MV-4-11 (cell line): ENCODE measurements at places on chromosomes 4 and X.

DNA sequence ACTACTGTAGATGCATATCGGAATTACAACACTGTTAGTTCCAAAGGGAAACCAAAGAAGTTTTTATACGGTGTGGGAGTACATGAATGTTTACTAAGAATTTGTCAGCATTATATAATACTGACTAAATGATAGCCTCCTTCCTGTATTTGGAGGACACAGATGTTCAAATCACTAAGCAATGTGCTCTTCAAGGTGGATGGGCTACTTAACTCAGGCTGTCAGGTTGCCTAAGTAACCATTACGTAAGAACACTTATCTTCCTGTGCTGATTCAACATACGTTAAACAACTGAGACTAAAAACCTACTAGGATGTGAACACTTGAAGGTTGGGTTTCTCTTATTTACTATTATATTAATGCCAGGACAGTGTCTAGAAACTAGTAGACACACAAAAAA lies 81.9 kb upstream of the HPGD start:
- DNase-seq, result peak; percentile 11

DNA sequence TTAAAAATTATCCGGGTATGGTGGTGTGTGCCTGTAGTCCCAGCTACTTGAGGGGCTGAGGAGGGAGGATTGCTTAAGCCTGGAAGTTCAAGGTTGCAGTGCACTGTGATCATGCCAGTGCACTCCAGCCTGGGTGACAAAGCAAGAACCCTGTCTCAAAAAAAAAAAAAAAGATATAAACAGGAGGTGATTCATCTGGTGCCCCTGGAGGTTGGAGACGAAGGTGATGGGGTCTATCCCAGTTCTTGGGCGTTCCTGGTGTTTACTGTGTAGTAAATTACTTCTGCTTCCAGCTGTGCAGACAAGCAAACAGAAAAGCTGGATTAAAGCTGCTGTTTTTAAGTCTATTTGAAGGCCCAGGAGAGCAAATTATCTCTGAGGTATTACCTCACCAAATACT lies 19.9 kb downstream of the GPKOW start:
- no peak for DNase-seq

- no peak for DNase-seq
Measured at GRCh38 chr4:72900952-72901351, 168.6 kb downstream of the COX18 start.

GRCh38 chrX:155068165-155068564 lies 2.8 kb downstream of the CMC4 start:
- DNase-seq, result no peak

GRCh38 chr4:70714079-70714887 lies 7.5 kb upstream of the RUFY3 start:
- no peak for DNase-seq

GRCh38 chr4:118760493-118760892 lies 75.3 kb downstream of the METTL14 start:
- no peak for DNase-seq

DNA sequence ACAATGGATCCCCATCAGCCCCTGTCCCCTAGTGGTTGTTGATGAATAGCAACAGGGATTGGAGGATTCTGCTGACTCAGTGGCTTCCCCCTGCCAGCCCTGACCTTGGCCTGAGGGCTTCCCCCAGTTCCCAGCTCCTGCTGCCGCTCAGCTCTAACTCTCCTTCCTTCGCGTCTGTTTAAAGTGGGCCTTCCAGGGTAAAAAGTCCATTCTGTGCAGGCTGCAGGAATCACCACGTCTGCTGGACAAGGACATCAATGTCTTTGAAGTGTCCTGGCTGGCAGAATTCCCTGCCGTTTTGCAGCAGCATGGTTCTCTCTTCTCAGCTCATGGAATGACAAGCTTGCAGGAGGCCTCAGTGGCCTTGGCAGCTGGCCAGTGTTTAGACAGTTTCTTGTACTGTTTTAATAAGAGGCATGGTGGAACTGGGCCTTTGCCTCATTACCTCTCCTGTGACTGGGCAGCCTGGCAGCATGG lies 152.5 kb upstream of the STX18 start:
- no peak for DNase-seq

DNA sequence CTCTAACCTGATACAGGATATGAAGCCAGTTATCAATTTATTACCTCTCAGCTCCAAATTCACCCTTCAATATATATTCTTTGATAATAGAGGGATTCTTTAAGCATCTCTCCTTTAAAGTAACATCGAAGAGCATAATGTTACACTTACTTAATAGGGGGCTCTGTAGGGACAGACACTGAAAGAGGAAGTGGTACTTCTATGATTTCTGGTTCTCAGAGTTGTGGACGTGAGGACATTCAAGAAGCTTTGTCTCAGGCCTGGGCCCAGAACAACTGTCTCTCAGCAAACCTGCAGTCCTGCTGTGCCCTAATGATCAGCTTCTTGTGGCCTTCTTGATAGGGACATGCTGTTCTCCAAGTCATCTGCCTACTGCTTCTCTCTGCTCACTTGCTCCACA lies 4.2 kb upstream of the ZXDB start:
- DNase-seq, result peak; percentile 66

GRCh38 chrX:53303195-53303594 lies 21.8 kb upstream of the IQSEC2 start:
- DNase-seq, result no peak

- no peak for DNase-seq
Measured at GRCh38 chr4:182624281-182624680, 292.9 kb downstream of the DCTD start.

DNA sequence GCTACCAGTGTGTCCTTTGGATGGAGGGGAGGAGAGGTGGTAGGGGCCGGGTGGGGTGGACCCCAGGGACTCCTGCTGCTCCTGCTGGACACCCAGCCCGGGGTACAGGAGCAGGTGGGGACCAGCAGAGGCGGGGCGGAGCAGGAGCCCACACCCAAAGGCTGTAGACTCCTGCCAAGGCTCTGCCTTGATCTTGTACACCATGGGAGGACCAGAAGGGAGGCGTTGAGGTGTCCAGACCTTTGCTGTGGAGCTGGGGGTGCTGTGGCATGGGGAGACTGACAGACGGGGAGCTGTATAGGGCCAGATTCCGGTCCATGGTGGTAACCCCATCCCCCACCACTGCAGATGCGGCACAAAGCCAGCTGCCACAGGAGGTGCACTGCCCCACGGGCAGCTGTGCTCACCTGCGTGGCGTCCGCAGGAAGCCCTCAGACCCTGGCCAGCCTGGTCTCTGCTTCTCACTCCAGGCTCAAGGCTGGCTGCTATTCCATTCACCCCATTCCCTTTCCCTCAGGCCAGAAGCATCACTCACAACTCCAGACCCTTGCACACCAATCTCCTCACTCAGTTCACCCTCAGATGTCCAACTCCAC lies 5.0 kb upstream of the SLC26A1 start:
- no peak for DNase-seq

DNA sequence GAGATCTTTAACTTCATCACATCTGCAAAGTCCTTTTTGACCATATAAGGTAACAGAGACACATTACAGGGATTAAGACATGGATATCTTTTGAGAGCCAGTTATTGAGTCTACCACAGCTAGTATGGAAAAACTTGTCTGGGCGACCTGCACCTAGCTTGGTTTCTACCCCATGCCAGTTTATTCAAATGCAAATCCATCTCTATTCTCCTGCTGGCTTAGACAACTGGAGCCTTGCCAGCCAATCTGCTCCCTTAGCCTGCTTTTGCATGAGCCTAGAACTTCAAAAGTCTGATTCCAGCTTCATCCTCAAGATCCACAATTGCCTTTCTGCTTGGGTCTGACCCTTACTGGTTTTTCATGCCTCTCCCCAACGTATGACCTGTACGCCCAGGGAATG lies 212.0 kb upstream of the AFF2 start:
- DNase-seq, result no peak

- DNase-seq, result no peak
Measured at GRCh38 chr4:53461244-53461643, 83.8 kb downstream of the FIP1L1 start.

DNA sequence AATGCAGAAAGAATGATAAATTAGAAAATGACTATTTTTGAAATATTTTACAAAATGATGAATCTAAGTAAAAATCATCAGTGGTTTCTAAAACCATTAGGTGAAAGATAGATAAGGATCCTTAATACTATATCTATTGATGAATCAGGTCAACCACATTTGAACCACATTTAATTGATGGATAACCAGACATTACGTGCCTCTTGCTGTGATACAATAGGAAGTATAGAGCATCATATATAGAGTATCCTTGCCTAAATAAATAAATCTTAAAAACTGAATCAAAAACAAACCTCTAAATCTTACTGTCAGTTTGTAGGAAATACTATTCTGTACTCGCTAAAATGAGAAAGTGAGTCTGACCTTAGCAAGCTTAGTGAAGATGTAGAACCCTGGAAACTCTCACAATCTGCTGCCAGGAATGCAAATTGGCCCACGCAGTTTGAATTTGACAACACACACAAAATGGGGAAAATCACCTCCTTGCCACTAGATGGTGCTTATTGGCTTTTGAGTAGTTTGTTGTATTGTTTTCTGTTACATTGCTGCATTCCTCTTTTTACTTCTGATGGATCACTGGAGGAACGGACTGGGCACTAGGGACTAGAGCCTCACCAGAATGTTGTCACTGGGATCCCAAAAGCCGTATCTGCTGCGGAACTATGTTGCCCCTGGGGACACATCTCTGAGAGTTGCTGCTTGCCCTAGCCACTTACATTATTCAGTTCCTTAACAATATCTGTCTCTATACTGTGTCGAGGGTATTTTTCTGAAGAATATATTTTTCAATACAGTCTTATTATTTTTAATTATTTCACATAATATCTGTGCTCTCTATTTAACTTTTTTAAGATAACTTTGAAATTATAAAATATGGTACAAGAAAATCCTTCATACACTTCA lies 25.4 kb upstream of the SLAIN2 start:
- DNase-seq, result peak; percentile 54

GRCh38 chr4:4995908-4996265 lies 23.4 kb downstream of the CYTL1 start:
- DNase-seq, result no peak

GRCh38 chr4:20044502-20044911 lies 207.2 kb upstream of the SLIT2 start:
- DNase-seq, result no peak

GRCh38 chr4:42410446-42410845 lies 13.2 kb downstream of the SHISA3 start:
- no peak for DNase-seq

GRCh38 chr4:72997409-72997808 lies 72.1 kb downstream of the COX18 start:
- DNase-seq, result no peak

- no peak for DNase-seq
Measured at GRCh38 chrX:110219920-110220319, 98.0 kb downstream of the AMMECR1 start.

GRCh38 chr4:48633657-48634056 lies 143.6 kb downstream of the ZAR1 start:
- DNase-seq, result no peak

GRCh38 chr4:76212851-76213414 lies 691 bp downstream of the SCARB2 start:
- no peak for DNase-seq

- DNase-seq, result no peak
Measured at GRCh38 chr4:147247579-147247978, 233.3 kb upstream of the EDNRA start.

DNA sequence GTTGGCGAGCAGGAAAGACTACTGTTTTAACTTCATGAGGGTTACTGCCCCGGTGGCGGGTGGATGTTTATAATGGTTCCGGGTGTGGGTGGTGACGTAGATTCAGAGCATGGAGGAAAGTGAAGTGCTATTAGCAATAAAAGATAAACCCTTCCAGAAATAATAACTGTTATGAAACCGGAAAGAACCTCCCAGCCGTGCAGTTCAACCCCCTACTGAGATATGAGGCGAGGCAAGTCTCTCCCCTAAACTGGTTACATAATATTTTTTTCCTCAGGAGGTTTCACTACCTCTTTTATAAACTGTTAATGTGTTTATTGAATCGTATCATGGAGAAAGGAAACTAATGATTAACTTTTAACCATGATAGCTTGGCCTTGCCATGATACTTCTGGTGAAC lies 33.9 kb upstream of the STIM2 start:
- peak; percentile 97 for DNase-seq

DNA sequence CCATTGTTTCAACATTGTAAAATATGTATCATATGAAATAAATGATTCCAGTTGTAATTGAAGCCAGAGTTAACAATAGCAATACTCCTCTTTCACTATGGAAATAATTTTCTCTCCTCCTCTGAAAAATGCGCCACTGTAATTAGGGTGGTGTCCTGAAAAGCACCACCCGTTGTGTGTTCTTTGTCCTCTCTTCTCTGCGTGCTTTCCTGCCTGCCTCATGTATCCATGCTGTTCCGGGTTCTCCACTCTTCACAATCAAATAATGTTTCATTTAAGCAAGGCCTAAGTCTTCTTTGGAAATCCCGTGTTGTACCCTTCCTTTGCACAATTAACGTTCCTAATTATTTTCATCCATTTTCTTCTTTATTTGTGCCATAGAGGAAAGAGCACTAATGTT lies 293.3 kb downstream of the ADGRL3 start:
- DNase-seq, result no peak

DNA sequence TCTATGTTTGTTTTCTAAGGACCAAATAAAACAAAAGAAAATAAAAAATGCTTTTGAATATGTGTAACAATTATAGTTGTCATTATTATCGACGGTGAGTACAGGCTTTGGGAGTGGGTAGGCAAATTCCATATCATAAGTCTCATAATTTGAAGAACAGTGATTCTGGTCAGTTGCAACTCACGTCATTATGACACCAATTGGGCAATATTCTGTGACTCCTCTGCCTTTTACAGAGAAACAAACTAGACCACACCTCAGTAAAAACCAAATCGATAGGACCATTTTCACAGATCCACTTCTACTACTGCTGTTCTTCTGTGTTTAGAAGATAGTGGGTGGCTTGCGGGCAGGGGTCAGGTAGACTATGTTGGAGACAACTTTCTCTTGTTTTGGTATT lies 250.1 kb downstream of the C4orf33 start:
- no peak for DNase-seq

GRCh38 chr4:26503844-26504243 lies 13.6 kb upstream of the CCKAR start:
- no peak for DNase-seq

- DNase-seq, result no peak
Measured at GRCh38 chr4:120960656-120961267, 38.2 kb upstream of the PRDM5 start.

GRCh38 chr4:148557793-148558192 lies 115.6 kb upstream of the NR3C2 start:
- DNase-seq, result no peak

DNA sequence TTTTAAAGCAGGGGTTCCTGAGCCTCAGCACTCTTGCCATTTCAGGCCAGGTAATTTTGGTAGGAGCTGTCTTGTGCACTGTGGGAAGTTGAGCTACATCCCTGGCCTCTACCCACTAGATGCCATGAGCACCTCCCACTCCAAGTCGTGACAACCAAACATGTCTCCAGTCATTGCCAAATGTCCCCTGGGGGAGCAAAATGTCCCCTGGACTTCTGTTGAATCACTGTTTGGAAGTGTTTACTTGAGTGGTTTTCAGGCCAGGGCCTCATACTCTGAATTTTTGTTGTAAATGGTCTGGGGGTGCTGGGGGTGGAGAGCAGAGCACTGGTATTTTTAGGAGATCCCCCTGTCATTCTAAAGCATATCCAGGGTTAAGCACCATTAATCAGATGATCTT lies 3.2 kb downstream of the PDK3 start:
- DNase-seq, result no peak
